Upper lobe of right lung (tissue), 1 donor: ENCODE measurements at places on chromosomes 3 and 15.

- no peaks in the 10 kb centered on the region for H3K36me3 ChIP-seq
- H3K4me1 ChIP-seq, result no peaks in the 10 kb centered on the region
- no peak overlapping the region for H3K4me3 ChIP-seq
- no peak overlapping the region for H3K27ac ChIP-seq
- no peak for DNase-seq
These were observed 279.0 kb downstream of the CTNNB1 start for GRCh38 chr3:41478278-41478677.

DNA sequence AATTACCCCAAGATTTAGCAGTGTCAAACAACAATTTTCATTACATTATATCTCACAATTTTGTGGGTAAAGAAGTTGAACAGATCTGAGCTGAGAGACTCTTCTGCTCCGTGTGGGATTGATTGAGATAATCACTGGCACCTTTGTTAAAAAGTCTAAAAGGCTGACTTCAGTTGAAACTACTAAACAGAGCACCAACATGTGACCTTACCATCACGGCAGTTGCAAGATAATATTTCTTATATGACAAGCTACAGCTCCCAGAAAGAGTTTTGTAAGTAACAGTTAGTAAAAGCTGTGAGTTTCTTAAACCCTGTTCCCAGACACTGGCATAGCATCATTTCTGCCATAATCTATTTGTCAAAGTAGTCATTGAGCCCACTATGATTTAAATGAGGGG lies 25.0 kb downstream of the CGGBP1 start:
- H3K4me1 ChIP-seq, result peaks cover 16% of the 10 kb centered on the region
- no peaks in the 10 kb centered on the region for H3K27me3 ChIP-seq
- no peak overlapping the region for H3K27ac ChIP-seq
- no peak for DNase-seq

DNA sequence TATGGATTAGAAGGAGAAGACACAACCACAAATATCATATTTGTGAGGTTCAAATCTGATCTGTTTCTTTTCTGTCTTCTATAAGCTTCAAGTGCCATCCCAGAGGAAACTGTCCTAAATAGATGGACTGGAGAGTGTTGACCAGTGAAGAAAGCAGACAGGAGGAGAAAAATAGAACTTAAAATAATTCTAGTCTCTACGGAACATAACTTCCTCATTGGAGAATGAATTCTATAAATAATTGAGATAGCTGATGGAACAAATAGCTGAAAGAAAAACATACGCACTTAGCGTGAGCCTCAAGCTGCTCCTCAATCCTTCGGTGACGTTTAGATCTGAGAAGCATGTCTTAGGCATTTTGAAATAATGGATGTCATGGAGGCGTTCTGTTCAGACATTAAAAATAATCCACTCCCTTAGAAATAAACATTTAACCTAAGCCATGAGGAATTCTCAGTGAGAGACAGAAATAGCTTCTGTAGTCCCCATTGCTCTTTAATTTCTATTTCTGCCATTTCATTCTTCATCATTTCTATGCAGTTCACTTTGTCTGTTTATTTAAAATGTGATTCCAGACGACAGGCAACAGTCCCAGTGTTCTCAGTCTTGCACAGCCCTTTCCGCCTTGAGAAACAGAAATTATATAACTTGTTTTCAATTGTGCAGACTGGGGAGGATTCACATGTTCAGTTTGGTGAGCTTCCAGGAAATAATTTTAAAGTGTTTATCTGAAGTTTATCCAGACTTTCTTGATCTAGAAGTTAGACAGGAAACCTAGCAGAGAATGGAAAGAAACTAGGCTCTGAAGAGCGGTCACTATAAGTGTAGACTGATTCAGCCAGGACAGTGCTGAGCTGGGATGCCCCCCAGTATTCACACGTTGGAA lies 97.3 kb downstream of the NR1D2 start:
- H3K27me3 ChIP-seq, result no peaks in the 10 kb centered on the region
- no peak for DNase-seq
- peaks cover 16% of the 10 kb centered on the region for H3K4me1 ChIP-seq
- H3K36me3 ChIP-seq, result no peaks in the 10 kb centered on the region
- peak overlapping the region; percentile 73 for H3K27ac ChIP-seq

- H3K36me3 ChIP-seq, result peaks cover 12% of the 10 kb centered on the region
- peak overlapping the region; percentile 8 for H3K4me3 ChIP-seq
- H3K27ac ChIP-seq, result no peak overlapping the region
- DNase-seq, result no peak
- no peaks in the 10 kb centered on the region for H3K27me3 ChIP-seq
These were observed 4.2 kb downstream of the SKIL start for GRCh38 chr3:170361711-170362110.

DNA sequence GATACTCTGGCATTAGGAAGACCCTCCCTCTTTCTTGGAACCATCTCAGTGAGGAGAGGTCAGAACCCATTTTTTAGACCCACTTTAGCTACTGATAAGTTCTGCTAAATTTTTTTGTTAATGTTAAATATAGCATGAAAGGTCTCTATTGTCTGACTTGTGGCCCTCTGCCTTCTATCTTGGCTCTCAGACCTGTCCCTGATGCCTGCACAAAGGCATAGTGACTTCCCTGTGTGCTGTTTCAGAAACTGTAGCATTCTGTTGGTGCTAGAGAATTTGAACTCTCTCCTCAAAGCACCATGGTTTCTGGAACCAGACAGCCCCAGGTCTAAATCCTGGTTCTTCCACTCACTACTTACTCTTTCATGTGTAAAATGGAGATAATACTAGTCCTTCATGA lies 15.4 kb downstream of the MAPKBP1 start:
- H3K36me3 ChIP-seq, result no peaks in the 10 kb centered on the region
- no peak for DNase-seq
- H3K27me3 ChIP-seq, result no peaks in the 10 kb centered on the region
- no peak overlapping the region for H3K27ac ChIP-seq
- H3K4me1 ChIP-seq, result peaks cover 29% of the 10 kb centered on the region
- no peak overlapping the region for H3K4me3 ChIP-seq

DNA sequence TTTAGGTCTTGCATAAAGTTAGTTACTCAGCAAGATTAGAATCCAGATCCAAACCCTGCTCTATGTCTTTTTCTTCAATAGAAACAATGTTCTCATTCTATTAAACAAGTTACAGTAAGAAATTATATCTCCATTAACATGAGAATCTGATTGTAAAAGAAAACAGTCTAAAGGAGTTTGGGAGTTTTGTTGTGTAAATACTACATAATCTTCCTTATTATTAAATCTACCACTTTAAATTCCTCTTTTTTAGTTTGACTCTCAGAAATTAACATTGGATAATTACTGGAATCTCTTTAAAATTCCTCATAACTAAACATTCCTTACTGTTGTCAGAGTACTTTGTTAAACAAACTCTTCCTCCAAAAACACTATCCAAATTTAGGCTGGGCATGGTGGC lies 1.7 kb upstream of the GOLIM4 start:
- no peaks in the 10 kb centered on the region for H3K36me3 ChIP-seq
- H3K27me3 ChIP-seq, result no peaks in the 10 kb centered on the region
- no peak overlapping the region for H3K4me3 ChIP-seq
- H3K4me1 ChIP-seq, result peaks cover 12% of the 10 kb centered on the region
